ENCODE measurements at places on chromosomes 16 and 17.

- DNase-seq: no peak
These were observed 330.1 kb downstream of the MAP2K6 start for GRCh38 chr17:69744512-69745070.

DNA sequence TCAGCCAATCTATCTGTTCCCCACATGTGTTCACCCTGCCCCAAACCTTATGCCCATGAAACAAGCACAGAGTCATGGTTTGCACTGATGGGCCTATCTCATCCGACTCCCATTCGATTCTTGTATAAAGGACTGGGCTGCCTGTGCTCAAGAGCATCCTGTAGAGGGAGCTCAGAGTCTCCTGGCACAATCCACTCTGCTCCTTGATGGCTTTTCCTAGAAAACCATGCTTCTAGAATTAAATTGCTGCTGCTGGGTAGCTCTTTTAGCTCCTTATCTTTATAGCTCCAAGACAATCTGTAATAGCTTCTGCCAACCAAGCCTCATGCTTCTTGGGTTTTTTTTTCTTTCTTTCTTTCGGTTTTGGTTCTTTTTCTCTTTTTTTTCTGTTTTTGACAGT, 9.7 kb downstream of the ZNF19 start:
- no peak for DNase-seq

DNA sequence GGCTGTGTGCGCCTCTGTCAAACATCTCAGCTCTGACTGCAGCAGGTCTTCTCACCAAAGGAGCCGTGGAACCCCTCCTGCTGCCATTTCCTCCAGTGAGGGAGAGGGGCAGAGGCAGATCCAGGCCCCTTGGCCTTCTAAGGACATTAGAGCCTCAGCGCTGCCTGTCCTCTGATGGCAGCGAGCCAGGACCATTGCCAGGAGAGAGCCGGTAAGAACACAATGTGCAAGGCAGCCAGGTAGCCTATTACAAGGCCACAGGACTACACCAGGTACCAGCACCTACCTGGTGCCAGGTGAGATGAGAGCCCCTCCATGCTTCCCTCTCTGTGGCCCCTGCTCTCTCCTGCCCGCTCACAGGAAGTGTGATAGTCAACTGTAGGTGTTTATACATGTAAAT, 11.0 kb downstream of the LRRC75A start:
- DNase-seq: no peak

GRCh38 chr17:45302649-45303173, 14.1 kb downstream of the MAP3K14 start:
- no peak for DNase-seq

- no peak for DNase-seq
These were observed 9.3 kb downstream of the TBC1D24 start for GRCh38 chr16:2483939-2484897.

DNA sequence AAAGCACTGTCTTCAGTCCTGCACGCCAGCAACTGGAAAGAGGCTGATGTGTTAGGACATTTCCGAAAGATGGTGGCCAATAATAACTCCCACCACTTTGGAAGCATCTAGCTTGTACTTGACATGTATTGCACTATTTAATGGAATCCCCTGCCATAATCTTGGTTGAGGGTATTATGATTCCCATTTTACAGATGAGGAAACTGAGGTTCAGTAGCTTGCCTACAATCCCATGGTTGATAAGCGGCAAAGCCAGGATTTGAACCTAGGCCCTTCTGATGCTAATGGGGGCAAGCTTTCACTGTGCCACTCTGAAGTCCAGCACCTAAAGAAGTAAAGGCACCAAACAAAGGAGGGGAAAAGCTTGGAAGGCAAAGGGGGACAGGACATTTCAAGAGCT, 8.0 kb downstream of the CACNG5 start:
- DNase-seq: no peak

GRCh38 chr17:75849279-75849646, 5.1 kb upstream of the UNC13D start:
- DNase-seq: no peak

DNA sequence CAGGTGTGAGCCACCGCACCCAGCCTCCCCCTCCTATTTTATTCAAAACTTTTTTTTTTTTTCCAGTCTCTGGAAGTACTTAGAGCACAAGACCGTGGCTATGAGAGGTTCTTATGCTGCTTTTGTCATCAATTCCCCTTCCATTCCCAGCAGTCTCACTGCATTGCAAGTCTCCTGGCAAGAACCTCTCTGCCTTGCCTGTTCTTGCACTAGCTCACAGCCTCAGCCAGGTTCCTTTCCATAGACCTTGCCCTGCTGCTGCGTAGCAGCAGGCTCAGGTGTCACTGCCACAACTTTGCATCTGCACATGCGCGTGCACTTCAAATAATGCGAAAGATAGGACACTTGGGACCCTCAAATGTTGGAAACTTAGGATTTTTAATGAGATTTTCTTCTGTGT, 15.6 kb downstream of the ATP6V0A1 start:
- no peak for DNase-seq

DNA sequence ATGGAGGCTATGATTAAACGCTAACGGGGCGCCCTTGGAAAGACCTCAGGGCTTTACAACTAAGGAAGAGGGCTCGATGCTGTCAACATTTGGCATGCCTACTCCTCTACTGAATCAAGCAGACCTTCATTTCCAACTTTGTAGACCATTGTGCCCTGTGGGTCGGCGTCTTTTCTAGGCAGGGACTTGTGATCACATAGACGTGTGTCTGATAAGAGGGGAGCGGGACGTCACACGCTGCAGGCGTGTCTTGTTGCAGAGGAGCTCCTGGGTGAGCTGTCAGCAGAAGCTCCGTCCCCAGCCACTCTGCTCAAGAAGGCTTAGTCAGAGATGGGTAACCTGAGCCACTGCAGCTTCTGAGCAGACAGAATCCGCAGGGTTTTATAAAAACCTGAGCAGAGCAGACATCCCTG, 2.8 kb downstream of the MAPK8IP3 start:
- no peak for DNase-seq

GRCh38 chr17:79042421-79043190, 18.6 kb downstream of the C1QTNF1 start:
- no peak for DNase-seq
